Aortic smooth muscle cell (primary cell): ENCODE measurements at places on chromosomes 4 and X. TPM values are rescaled to one million over a fixed set of nuclear protein-coding genes. Genes with fewer than 3 reads are reported as not detected.

The PRDM8 gene
- total RNA-seq, result 0.79 and 0.87 TPM in 2 replicates

The ATOH1 gene
- not detected in 2 replicates for total RNA-seq

The MSANTD1 gene
- total RNA-seq, result 0.53 and 0.56 TPM in 2 replicates

The TMEM255A gene
- not detected in 2 replicates for total RNA-seq

The GPC4 gene
- 0.53 and 1.1 TPM in 2 replicates for total RNA-seq
